ENCODE measurements at places on chromosomes 7 and 10. TPM values are rescaled to one million over a fixed set of nuclear protein-coding genes. Genes with fewer than 3 reads are reported as not detected.

DNA sequence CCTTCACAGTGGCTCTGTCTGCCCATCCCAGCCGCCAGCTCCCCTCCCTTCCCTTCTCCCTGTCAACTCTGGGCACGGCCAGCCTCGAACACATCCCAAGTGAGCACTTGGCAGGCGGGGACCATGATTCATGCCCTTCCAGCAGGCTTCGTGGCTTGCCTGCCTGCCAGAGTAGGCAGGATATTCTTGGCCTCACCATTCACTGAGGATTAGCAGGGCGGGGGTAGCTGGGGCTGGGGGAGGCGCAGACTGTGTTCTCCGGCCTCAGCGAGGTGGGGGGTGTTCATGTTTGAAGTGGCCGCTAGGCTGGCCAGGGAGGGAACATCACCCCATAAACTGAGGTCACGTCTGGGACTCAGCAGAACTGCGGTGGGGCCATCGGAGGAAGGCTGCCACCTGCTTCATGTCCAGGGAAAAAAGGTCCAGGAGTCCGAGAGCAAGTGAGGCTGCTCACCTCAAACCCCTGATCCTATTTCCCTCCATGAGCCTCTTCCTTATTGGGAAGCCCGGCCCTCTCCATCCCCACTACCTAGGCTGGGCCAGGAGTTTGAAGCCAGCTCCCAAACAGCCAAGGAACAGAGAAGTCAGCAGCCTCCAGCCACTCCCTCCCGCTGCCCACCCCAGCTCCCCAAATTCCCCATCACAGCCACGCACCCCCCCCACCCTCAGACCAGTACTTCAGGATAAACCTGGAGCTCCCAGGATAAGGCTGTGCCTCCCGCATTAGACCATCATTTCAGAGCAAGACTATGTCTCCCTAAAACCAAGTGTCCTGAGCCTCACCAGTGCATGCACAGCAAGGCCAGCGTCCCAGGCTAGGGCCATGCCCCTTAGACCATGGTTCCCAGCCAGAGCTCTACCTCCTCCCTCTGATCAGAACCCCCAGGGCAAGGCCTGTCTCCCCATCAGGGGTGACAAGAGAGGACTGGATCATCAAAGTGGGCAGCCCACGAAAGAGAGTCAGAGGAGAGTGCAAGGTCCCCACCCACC, 42.8 kb upstream of the RABGEF1 start:
- DNase-seq: no peak

- peak; percentile 27 for DNase-seq
Observed at GRCh38 chr10:14686356-14686755, 88.3 kb downstream of the FAM107B start.

- peak; percentile 42 for DNase-seq
Observed at GRCh38 chr7:137992104-137992549, 9.8 kb downstream of the CREB3L2 start.

GRCh38 chr10:67790534-67791408, 47.2 kb downstream of the DNAJC12 start:
- DNase-seq: peak; percentile 60

ACTL6B gene
- not detected for total RNA-seq

GRCh38 chr10:1978584-1978983, 241.3 kb upstream of the ADARB2 start:
- peak; percentile 76 for DNase-seq

- DNase-seq: no peak
Observed at GRCh38 chr7:24123076-24123475, 160.9 kb upstream of the NPY start.

- DNase-seq: peak; percentile 14
Observed at GRCh38 chr7:151276666-151277590, 28.4 kb upstream of the SMARCD3 start.

Measured in foreskin keratinocyte (primary cell).